Cerebellar cortex (tissue), 1 donor: ENCODE measurements at places on chromosomes 2 and 18.

GRCh38 chr2:164644036-164644700 lies 22.9 kb upstream of the GRB14 start:
- no peak for DNase-seq

DNA sequence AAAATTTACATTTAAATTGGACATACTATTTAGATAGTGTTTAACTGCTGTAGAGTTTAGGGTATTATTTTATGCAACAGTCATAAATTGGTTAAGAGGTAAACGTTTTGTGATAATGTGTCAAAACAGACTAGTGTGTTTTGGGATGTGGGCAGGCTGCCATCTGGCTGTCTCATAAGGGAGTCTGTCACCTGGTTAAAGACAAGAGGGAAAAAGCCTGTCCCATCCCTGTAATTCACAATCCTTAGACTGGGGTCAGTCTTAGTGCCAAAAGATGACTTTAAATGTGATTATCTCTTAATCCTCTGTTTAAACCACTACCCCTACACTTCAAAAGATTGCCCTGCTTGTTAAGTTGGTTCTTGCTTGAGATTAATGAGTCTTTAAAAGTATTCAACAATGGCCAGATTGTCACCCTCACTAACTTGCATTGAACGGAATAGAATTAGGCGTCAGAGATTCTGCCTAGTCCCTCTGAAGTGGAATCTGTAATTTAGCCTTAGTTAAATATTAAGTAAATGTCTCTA lies 59.2 kb downstream of the SGPP2 start:
- peak; percentile 61 for DNase-seq

DNA sequence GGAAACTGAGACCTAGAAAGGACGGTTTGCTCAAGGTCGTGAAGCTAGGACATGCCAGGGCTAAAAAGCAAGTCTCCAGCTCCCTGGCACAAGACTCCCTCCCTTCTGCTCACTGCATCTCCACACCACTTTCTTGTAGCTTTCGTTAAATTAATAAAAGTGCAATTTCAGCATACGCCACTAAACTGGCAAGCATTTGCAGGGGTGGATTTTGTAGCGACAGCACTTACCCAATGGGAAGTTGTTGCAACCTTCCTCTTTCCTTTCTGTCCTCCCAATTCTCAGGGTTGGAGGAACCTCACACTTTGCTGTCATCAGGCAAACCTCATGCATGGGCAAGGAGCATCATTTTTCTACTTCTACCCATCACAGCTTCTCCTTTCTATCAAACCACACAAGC lies 7.4 kb upstream of the RHOB start:
- no peak for DNase-seq

GRCh38 chr2:217857624-217858506 lies 144.9 kb downstream of the TNS1 start:
- no peak for DNase-seq

GRCh38 chr2:29900971-29901633 lies 20.3 kb downstream of the ALK start:
- DNase-seq = no peak

- DNase-seq = no peak
These were observed 16.6 kb downstream of the SESTD1 start for GRCh38 chr2:179248024-179248348.
